CD4-positive, alpha-beta T cell treated with Interleukin-10 for 1 hour (primary cell): ENCODE measurements at places on chromosomes 7 and 10.

DNA sequence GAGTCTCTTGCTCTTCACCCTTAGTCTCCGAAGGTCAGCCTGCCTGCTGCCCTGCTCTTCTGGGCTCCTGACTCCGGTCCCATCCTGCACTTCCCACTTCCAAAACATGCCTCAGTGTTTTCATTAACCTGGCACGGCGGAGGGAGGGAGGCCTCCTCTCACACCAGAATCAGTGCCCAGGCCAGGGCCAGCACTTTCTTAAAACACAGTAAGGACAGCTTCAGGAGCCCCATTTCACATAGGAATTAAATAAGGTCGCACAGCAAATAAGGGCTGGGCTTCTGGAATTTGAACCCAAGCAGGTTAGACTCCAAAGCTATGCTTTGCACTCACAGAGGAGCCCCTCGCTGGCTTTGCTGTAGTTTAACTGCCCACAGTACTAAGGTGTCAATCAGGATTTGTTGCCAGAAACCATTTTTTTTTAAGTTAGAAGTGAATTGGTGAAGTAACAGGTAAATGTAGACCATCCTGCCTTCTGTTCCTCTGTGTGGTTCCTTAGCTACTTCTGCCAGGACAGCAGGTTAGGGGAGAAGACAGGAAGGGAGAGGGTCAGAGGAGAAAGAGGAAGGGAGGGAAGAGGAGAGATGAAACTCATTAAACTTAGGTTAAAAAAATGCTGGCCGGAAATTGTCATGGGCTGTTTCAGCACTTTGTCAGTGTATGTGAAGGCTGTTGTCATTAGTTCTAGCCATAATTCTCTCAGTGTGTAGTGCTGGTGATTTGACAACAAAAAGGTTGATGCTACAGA is 1.1 kb downstream of the RASSF4 start:
- DNase-seq = no peak

DNA sequence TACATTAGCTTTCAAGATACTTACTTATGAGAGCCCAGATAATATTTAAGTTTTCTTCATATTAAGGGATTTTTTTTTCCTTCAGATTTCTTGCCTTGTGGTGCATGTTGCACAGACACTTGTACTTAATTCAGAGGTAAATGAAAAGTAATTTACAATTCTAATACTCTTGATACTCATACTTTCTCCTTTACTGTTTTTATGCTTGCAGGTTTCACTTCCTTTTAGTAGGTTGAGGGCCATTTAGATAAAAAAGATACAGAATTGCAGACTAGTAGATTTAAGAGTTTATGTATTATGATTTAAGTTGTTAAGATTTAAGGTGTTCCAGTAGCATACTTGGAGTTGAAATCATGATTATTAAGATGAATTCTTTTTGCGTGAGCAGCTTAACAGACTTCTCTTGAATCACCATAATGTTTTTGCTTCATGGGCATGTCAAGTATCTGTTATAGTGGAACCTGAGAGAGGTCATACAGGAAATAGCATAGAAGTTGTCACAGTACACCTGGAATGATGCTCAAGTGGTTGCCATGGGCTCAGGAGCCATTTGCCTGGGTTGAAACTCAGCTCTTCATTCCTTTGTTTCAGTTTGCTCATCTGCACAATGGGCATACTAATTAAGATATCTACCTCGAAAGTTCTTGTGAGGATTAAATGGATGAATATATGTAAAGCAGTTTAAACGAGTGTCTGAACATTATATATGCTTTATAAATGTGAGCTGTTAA is 174.8 kb upstream of the PRPS1L1 start:
- no peak for DNase-seq

GRCh38 chr7:43764807-43765491 is 6.5 kb downstream of the BLVRA start:
- no peak for DNase-seq

DNA sequence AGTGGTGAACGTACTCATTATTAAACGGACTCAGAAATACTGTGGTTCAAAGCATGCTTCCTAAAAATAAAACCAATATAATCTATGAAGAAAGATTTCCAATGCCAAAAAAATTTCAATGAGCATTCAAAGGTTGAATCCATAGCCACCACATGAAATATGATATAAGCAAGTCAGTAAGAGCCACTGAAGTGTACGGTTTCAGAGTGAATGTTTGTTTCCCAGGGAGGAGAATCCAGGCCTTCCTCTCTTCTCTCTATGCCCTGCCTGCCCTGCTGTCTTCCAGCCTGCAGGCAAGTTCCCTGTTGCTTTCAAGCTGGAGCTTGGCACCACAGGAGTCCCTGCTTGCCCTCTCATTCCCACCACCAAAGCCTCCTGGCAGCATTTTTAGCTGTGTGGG is 1171.6 kb upstream of the C7orf33 start:
- no peak for DNase-seq

GRCh38 chr10:103629581-103629980 is 136.1 kb downstream of the NEURL1 start:
- no peak for DNase-seq

GRCh38 chr10:98536551-98536950 is 89.8 kb upstream of the HPS1 start:
- no peak for DNase-seq

DNA sequence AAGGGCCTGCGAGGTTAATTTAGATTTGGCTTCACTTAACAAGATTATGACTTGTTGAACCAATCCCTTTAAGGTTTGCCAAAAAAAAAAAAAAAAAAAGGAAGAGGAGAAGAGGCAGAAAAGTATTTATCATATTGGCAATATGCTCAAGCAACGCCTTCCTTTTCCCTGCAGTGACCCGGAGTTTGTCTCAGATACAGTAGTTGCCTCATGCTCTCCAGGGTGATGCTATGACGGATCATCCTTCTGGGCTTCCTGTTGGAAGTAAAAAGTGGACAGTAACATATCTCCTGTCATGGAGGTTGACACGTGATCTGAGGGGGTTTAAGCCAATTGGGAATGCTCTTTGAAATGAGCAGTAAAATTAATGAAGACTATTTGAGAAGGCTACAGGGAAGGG is 117.3 kb downstream of the BMPER start:
- no peak for DNase-seq

DNA sequence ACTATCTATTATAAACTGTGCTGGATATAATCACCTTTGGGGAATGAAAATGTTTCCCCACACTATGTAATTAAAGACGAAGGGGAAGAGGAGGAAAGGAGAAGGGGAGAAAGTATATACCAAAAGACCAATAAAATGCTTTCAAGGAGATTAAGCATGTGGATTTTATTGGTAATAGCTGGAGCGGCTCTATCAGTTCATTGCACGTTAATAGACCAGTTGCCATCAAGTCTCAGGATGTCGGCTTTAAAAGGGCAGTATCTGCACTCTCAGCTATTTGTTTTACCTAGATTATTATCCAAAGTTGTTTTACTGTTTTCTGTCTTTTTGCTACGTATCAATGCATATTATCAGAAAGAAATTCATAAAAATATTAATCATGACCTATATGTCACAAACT is 9.0 kb downstream of the ETV1 start:
- no peak for DNase-seq

- DNase-seq = no peak
Observed at GRCh38 chr7:87231711-87232110, 12.2 kb upstream of the TMEM243 start.

DNA sequence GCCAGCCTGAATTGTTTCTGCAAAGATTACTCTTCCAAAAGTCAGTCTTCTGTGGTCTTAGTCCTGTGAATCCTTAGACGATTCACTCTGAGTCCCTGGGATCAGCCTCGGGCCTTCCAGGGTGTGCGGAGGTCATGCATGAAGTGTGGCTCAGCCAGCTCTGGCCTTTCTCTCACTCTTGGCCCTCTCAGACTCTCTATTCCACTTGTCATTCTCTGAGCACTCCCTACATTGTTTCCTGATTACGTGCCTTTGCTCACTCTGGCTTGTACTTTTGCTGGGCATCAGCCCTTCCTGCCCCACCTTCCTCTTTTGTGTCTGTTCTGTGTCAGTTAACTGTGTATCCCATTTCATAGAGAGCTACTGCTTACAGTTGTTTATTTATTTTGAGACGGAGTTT is 36.0 kb downstream of the CCNY start:
- DNase-seq = no peak

DNA sequence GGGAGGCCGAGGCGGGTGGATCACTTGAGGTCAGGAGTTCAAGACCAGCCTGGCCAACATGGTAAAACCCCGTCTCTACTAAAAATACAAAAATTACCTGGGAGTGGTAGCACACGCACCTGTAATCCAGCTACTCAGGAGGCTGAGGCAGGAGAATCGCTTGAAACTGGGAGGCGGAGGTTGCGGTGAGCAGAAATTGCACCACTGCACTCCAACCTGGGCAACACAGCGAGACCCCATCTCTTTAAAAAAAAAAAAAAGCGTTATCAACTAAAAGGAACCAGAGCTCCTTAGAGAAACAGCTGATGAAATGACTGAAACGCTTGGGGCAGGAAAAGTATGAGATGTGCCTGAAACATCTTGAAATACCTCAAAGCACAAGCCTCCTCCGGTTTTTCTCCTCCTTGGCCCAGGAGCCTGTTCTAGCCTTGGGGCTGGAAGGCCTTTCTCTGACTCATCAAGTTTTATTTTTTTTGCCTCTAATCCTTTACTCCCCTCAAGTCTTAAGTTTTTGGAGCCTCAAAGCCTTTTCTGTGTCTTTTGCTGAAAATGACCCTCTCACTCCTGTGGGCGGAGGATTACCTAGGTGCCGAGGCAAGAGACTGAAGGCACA is 2.6 kb upstream of the METTL27 start:
- DNase-seq = no peak

DNA sequence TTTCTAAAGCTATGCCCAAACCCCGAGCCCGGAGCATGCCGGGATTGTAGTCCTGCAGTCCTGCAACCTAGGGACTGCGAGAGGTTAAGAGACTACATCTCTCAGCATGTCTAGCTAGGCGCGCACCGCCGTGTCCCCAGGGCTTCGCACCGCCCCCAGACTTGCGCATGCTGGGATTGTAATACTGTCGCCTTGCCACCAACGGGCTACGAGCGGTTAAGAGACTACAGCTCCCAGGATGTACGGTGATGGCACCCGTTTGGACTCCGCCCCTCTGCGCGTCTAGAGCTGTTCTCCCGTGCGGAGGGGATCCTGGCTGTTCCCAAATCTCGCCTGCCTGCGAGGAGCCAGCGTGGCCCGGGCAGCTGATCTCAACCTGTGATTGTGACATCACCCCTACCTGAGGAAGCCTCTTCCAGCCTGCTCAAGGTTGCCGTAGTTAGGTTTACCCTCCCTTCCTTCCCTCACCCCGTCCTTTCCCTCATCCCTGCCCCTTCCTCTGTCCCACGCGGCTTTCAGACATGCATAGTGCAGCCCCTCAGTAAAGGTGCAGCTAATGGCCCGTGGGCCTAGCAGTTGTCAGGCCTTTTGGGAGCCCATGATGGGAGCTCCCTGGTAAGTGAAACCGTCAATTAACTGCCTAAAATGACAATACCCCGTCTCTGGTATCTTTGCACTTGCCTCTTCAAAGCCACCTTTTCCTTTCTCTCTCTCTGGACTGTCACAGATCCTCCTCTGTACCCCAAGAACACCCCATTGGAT is 6.3 kb upstream of the ZNF736 start:
- DNase-seq = peak; percentile 96

DNA sequence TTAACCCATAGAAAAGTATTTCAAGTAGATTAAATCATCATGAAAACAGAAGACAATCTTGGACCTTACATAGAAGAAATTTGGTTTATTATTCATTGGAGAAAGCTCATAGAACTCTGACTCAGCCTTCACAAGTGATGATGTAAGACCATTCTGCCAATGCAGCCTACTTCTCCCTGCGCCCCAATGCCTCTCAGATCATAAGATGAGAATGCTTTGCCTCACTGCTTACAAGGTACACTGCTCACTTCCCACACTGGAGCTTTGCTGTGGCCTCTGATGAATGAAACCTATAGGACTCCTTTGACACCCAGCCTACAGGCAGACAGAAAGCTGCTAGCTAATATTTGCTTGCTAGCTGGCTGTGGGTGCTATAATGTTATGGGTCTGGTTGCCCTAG is 569.4 kb upstream of the STEAP1 start:
- DNase-seq = no peak

GRCh38 chr10:33661580-33662336 is 327.3 kb upstream of the NRP1 start:
- peak; percentile 5 for DNase-seq

GRCh38 chr10:11441151-11441535 is 170.3 kb downstream of the USP6NL start:
- no peak for DNase-seq

DNA sequence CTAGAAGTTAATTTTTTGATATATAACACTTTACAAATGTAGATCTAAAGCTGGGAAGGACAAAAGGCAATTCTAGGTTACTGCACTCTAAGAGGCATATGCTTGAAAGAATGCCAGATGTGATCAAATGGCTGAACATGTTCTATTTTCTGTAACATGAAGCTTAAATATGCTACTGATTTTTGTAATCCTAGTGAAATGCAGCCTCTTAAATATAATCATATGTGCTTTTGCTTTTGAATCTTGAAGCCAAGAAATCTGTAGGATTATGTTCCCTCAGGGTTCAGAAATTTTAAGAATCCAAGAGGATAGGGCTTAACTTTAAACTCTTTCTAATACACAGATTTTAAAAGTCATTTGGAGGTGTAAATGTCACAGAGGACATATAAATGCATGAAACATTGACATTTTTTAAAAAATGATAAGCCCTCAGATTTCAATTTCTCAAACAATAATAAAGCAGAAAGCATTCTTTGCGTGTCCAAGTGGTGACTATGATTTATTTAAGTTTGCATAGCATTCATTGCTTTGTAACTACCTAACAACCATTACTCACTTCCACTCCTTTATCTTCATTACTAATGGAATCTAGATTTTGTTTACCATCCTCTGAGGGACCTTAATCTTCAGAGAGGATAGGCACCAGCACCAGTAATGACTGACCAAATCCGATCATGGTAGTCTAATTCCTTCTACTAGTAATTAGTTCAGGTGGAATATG is 170.4 kb downstream of the MAGI2 start:
- DNase-seq = no peak

DNA sequence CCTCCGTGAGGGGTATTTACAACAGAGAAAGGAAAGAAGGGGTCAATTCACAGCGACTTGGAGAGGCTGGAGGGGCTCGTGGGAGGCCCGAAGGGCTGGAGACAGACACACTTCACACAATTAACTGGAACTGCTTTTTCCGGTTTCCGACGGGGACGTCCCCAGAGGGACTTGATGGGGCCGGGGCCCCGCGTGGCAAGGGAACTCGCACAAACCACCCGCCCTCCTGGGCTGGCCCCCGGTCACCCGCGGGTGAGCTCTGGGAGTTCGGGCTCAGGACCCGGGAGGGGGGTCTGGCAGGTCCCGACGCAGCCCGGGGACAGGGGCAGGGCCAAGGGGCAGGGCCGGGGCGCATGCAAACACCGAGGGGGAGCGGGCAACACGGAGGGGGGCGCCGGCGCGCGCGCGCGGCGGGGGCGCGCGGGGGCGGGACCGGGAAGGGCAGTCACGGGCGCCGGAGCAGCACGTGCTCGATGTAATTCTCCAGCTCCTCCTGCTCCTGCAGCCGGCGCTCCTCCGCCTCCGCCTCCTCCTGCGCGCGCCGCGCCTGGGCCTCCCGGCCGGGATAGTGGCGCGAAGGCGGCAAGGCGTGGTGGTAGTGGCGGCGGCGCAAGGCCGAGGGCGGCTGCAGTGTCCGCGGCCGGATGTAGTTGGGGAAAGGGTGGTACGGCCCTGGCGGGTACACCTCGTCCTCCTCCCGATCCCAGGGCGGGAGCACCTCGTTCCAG is 2.7 kb downstream of the VGF start:
- no peak for DNase-seq
